ENCODE measurements at places on chromosomes 4 and X.

DNA sequence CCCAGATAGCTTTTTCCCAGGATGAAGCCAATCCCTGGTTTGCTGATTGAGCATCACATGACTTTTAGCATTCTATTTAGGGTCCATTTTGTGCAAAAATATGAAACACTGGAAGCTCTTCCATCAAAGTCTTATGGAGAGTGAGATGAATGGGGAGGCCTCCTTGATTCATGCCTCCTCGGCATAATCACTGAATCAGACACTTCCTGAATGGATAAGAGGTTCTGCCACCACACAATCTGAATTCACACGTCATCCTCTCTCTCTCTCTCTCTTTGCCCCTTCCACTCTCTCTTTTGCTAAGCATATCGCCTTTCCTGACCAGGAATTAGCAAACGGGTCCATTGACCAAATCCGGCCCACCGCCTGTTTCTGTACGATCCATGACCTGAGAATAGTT lies 68.7 kb downstream of the CRMP1 start:
- DNase-seq: no peak

GRCh38 chr4:123870216-123870876 lies 473.8 kb downstream of the SPRY1 start:
- no peak for DNase-seq

DNA sequence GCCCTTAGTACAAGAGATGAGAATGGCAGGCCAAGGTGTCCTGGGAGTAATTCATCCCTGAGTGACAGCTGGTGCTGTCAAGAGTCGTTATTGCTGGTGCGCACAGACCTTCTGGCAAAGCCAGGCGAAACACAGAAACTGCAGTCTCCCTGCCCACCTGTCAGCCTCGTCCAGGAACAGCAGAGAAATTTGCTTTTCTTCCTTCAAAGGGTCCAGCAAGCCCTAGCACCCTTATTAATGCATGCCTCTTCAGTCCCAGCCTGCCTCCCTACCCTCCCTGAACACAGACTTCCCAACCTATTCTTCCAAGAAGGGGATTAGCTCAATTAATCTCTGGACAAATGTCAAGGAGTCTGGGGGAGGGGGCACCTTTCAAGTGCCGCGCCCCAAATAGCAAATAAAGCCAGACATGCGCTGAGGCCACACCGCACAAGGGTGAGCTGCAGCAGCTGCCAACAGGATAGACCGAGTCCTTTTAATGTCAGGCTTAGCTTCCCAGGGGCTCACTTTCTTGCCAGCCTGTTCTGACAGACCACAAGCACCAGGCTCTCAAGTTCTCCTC lies 250.7 kb upstream of the RASGEF1B start:
- DNase-seq: no peak

- no peak for DNase-seq
Measured at GRCh38 chrX:133213117-133213516, 5.0 kb downstream of the TFDP3 start.

- no peak for DNase-seq
Measured at GRCh38 chr4:69322055-69322454, 41.8 kb downstream of the UGT2B28 start.

- peak; percentile 11 for DNase-seq
Measured at GRCh38 chr4:180058691-180059215, 2184.4 kb upstream of the TENM3 start.

DNA sequence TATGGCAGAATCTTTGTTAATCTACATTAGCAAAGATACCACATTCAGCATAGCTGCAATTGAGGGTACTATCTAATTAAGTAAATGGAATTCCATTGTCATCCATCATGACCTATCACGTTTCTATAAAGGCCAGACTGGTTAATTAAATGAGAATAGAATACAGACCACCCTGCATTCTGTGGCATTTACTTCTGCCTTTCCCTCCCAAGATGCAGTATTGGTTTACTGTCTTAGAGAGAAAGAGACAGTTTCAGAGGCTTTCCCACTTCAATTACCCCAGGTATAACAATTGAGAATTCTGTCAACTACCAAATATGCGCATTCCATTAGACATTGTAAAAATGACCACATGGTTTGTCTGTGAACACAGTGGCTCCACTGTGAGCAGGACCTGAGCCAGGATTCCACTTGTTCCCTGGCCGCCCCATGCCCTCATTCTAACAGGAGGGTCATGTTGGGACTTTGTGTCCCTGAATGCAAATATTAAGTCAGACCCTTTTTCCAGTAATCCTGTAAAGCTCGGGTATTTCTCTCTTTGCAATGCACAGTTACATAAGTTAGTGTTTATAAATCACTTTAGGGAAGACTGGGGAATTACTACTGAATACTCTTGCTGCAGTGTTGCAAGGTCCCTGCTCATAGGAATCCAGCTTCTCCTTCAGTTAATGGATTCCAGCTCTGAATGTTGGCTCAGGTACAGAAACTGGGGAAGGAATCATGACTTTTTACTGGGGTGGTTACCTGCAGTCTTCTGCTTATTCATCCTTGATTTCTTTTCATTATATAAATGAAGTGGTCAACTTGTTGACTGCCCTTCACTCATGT lies 261.0 kb downstream of the PDGFC start:
- no peak for DNase-seq

DNA sequence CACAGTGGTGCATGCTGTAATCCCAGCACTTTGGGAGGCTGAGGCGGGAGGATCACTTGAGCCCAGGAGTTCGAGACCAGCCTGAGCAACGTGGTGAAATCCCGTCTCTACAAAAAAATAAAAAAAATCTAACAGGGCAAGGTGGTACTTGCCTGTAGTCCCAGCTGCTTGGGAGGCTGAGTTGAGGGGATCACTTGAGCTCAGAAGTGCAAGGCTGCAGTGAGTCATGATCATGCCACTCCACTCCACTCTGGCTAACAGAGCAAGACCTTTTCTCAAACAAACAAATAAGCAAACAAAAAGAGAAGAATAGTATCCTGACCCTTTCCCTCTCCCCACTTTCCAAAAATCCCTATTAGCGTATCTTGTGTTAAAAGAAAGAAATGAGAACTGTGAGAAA lies 52.7 kb downstream of the NPY1R start:
- DNase-seq: no peak

DNA sequence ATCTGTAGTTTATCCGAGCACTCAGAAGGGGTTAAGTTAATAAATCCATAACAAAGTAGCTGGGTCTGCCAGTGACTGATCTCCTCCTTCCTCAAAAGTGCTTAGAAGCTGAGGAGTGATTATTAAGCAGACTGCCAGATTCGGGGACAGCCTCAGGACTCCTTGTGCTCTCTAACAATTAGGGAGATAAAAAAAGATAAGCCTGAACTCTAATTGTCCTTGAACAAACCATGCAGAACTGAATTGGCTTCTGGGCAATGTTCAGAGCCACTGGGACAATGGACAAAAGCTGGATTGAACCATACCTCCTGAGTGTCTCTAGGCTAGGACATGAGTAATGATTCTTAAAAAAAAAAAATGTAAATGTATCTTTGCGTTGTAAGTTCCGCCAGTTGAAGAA lies 22.7 kb upstream of the GRPR start:
- no peak for DNase-seq

- DNase-seq: no peak
Measured at GRCh38 chr4:145822181-145822580, 116.4 kb downstream of the ZNF827 start.

GRCh38 chr4:152663203-152664066 lies 16.4 kb downstream of the TMEM154 start:
- no peak for DNase-seq

DNA sequence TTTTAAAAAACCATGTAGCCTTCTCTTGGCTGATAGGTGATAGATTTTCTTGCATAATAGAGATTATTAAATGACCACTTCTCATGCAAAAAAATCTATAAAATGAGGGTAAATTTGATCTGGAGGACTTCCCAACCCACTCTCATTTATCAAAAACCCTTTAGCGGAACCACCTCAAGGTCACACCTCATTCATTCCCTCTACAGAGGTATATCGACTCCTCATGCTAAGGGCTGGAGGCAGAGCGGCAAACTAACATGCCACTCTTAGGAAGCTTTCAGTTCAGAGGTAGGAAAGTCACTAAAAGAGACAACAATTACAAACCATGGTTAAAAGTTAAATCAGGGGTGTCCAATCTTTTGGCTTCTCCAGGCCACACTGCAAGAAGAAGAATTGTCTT lies 90.0 kb downstream of the COX7B2 start:
- no peak for DNase-seq

DNA sequence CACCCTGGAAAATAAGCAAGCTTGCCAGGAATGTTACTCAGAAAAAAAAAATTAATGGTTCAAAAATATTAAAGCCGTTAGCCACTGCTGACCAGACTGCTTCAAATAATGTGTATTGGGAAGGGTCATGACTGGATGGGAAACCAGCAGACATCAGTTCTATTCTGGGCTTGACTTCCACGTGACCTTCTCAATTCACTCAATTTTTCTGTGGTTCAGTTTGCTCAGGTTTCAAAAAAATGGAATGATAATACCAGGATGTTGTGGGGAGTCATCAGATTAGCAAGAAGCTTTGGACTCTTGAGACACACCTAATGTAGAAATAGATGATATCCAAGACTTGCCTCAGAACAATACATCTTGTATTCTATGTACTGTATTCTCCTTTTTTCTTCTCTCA lies 541.9 kb upstream of the BOD1L1 start:
- no peak for DNase-seq
